ENCODE measurements at places on chromosomes 12 and 14. TPM values are rescaled to one million over a fixed set of nuclear protein-coding genes. Genes with fewer than 3 reads are reported as not detected.

The OTX2 gene
- total RNA-seq, result 0.22 TPM

The KRT79 gene
- total RNA-seq, result not detected

The SNAPC1 gene
- 3.2 TPM for total RNA-seq

The CCDC85C gene
- 49.1 TPM for total RNA-seq

The ALX1 gene
- 7.0 TPM for total RNA-seq

The SLC25A47 gene
- total RNA-seq, result not detected

The SMARCD1 gene
- total RNA-seq, result 100 TPM

The LRTM2 gene
- 0.95 TPM for total RNA-seq

The NPAS3 gene
- 8.7 TPM for total RNA-seq

The DCN gene
- 75.1 TPM for total RNA-seq

The MAP1LC3B2 gene
- 1.0 TPM for total RNA-seq

The HSPA2 gene
- total RNA-seq, result 1.5 TPM
